ENCODE measurements at places on chromosomes 1 and 21.

GRCh38 chr1:24277420-24278169 is 41.6 kb upstream of the GRHL3 start:
- no peak for DNase-seq

DNA sequence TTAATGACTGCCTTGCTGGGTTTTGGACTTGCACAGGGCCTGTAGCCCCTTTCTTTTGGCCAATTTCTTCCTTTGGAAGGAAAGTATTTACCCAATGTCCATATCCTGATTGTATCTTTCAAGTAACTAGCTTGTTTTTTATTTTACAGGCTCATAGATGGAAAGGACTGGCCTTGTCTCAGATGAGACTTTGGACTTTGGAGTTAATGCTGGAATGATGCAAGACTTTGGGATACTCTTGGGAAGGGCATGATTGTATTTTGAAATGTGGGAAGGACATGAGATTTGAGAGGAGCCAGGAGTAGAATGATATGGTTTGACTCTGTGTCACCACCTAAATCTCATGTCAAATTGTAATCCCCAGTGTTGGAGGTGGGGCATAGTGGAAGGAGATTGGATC is 140.1 kb downstream of the C1orf94 start:
- no peak for DNase-seq

DNA sequence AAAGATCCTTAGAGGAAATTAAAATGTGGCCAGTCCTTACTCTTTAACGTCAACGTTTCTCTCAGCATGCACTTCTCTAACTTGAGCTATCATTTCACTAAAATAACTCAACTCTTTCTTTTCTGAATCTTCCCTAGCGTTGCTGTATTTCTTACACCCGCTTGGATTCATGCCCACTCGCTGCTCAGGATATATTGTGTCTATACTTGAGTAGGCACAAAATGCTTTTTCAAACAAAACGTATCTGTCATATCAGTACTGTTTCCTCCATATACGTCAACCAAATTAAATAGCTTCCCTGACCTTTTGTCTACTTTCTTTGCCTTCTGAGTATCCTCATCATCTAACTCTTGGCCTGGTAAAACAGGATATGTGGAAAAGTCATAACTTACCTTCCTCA is 549.7 kb downstream of the SMYD3 start:
- no peak for DNase-seq

- DNase-seq = no peak
Measured at GRCh38 chr1:8740034-8740449, 77.4 kb downstream of the RERE start.

DNA sequence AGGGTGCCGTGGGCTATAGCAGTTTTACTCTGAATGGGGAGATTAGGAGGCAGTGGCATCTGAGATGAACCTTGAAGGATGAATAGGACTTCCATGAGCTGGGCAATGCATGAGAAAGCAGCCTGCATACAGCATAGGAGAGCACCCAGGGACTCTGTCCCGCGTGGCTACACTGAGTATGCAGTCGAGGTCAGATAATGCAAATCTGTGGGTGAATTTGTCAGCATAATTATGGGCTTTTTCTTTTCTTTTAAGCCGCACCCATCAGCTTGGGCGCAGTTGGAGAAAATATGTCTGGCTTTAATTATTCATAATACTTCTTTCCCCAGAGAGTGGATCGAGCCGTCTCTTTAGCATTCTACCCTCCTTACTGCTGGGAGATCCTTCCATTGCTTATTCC is 188.5 kb downstream of the ZSCAN20 start:
- DNase-seq = no peak

DNA sequence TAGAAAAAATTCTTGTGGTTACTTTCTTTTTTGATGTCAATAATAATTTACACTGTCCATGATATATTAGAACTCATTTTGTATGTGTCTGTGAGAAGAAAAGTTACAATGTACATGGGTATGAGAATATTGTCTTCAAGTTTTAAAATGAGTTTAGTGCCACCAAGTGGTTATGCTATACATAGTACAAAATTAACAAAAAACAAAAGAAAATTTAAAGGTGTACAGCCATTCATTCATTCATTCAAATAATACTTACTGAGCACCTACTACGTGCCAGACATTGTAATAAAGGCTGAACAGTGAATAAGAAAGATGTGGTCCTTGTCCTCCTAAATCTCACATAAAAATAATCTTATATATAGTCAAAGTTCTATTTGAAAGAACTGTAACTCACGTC is 27.7 kb downstream of the UCHL5 start:
- DNase-seq = no peak

DNA sequence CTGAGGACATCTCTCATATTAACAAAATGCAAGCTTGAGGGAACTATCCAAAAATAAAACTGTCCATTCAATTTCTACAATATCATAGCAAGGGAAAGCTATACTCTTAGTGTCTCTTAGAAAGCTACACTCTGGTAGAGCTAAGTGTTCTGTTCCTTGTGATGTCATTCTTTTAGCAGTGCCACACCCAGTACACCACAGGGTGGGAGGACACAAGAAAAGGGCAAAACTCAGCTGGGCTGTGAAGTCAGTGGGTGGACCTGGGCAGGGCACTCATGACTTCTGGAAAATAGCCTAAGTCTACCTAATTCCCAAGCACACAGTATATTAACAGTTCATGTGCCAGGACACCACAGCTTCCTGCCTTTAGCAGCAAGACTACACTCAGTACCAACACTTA is 42.2 kb upstream of the TNFSF4 start:
- DNase-seq = no peak

DNA sequence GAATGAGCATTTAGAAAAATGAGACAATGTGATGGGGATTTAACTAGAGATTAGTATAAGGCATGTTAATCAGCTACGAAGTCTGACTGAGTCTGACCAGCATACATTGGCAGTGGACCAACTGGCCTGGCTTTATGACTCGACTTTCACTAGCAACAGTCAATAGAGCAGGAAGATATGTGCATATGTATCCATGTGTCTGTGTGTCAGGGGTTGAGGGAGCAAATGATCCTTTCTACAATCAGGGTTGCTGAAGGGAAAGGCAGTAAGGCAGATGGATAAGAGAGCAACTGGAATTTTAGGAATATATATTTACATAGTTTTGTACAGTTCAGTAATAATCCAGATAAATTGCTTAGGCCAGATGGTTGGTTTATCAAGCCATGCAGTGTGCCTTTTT is 645.6 kb downstream of the PLA2G4A start:
- DNase-seq = no peak

GRCh38 chr1:17381161-17381560 is 9.2 kb downstream of the PADI6 start:
- DNase-seq = no peak

Data from H7 (cell line).